ENCODE measurements at places on chromosomes 2 and 18.

DNA sequence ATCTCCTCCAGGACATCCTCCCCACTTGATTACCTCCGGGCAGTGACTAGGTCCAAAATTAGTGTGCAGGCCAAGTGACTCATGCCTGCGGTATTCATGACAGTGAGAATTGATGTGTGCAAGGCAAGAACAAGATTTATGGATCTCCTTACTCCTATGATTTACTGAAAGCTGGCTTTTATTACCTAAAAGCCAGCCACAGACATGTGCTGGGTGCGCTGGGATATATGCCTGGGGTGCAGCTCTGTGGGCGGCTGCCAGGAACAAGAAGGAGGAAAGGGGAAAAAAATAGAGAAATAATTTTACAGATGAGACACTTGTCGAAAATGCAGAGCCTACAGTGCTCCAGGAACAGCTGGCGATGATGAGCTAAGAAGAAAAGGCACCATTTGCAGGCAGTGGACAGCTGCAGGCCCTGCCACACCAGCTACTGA is 359.3 kb downstream of the CMPK2 start:
- DNase-seq: no peak

GRCh38 chr18:38611036-38611964 is 1045.7 kb upstream of the CELF4 start:
- DNase-seq: no peak

DNA sequence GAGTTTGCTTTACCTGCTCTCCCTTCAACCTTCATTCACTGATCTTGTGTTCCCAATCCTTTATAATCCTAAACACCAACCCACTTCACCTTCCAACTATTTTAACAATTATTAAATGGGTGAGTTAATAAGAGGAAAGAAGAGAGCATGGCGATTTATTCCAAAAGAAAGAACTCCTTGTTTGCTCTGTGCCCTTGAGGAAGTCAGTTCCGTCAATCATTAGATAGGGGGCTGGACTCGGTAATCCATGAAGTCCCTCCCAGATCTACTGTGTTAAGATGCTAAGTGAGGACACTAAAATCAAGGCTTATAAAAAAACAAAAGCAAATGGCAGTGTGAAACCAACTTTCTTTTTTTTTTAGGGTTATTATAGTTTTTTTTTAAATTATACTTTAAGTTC is 589.9 kb downstream of the XIRP2 start:
- no peak for DNase-seq

DNA sequence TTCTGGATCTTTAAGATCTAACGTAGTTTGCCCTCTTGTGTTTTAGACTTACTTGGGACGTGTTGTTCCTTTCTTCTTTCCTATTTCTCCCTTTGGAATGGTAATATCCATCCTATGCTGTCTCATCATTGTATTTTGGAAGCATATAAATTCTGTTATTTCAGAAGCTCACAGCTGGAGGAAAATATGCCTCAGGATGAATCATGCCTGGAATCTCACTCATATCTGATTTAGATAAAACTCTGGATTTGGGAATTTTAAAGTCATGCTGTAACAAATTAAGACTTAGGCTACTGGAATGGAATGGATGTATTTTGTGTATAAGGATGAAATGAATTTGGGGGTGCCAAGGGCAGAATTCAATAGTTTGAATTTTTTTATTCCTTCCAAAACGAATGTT is 245.2 kb upstream of the GULP1 start:
- DNase-seq: no peak

- no peak for DNase-seq
These were observed 19.3 kb downstream of the PPP4R1 start for GRCh38 chr18:9594823-9595596.

GRCh38 chr2:144201868-144202468 is 318.0 kb downstream of the ZEB2 start:
- DNase-seq: no peak

- DNase-seq: no peak
These were observed 116.0 kb upstream of the RAB27B start for GRCh38 chr18:54712306-54712705.

- no peak for DNase-seq
These were observed 34.1 kb downstream of the APOB start for GRCh38 chr2:21009662-21010225.

- no peak for DNase-seq
These were observed 1.6 kb upstream of the MTA3 start for GRCh38 chr2:42566837-42567321.

DNA sequence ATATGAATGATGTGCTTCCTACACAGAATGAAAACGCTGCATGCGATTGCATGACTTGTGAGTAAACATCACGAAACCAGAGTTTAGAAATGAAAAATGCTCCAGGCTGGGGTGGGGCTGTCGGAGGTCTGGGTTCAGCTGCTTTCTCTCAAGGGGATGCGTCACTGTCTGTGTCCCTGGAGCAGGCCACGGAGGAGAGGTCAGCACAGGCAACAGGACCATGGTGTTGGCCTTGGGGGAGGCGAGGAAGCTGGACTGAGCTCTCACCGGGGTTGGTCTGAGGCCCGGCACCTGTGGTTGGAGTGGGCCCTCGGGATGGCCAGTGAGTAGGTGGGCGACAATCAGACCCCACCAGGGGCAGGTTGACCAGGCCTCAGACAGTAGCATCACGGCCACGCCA is 89.0 kb upstream of the TMEM18 start:
- no peak for DNase-seq

DNA sequence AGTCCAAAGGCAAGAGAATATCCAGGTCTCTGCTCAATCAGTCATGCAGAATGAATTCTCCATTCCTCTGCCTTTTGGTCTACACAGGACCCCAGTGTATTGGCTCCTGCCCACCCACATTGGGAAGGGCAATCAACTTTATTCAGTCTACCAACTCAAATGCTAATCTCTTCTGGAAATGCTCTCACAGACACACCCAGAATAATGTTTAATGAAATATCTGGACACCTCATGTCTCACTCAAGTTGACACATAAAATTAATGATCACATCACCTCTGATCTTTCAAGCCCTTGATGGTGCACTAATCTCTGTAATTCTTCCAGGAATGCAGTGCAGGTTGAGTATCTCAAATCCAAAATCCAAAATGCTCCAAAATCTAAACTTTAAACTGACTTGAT is 315.6 kb downstream of the HRH4 start:
- no peak for DNase-seq

- no peak for DNase-seq
These were observed 1224.8 kb upstream of the ZEB2 start for GRCh38 chr2:145744541-145745386.

GRCh38 chr18:23453680-23454058 is 582 bp downstream of the RIOK3 start:
- no peak for DNase-seq

GRCh38 chr2:177088529-177088928 is 124.1 kb upstream of the HNRNPA3 start:
- no peak for DNase-seq

DNA sequence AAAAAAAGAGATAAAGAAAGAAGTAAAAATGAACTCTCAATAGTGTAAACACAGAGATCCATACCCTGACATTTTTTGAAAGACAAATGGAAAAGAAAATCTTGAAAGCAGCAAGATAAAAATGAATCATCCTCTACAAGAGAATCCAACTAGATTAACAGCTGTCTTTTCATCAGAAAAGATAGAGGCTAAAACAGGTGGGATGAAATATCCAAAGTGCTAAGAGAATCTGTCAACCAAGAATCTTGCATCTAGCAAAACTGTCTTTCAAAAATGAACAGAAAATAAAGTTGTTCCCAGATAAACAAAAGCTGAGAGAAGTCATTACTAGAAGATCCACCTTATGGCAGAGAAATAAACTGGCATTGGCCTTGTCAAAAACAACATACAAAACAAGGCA is 117.3 kb upstream of the MAPRE2 start:
- no peak for DNase-seq

All from activated gamma-delta T cell treated with Interleukin-2 at 50 U/mL for 16 hours (primary cell).